Stimulated activated CD8-positive, alpha-beta memory T cell treated with anti-CD3 and anti-CD28 coated beads, Interleukin-7, amount 100 ng/mL, for 1 hour (primary cell): ENCODE measurements at places on chromosomes 5 and 9.

DNA sequence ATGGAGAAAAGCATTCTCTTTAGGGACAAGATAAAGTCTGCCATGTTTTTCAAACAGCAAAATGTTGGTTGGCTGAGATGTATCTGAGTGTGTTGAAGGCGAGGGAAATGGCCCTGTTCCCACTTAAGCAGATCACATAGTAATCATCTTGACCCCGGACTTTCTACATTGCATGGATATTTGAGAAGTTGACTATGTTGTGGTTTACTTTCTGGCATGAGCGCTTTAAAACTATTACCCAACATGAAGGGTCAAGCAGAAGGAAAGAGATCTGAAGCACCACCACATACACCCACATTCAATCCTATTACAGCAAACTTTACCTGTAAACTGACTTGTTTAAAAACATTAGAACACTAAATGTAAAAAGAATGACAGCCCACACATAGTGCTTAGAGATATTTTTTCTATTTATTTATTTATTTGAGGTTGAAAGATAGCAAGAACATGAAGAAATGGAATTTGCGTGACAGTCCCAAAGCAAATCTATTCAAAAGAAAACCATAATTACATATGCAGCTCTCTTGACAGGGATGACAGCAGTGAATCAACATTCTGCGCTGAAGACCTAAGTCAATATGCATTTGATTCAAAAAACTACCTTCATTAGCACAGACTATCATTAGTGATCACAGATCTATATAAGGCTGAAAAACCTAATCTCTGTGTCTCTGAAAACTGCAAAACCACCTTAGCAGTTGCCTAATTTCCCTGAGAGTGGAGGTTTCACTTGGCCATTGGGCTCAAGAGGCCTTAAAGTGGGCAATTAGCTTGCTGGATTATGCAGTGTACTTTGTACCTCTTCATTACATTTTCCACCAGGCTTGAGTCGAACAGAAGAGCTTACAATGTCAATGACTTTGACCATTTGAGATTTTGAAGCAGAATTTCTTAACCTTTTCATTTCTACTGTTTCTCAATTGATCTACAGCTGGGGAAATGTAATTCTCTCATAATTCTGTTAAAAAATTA, 195.0 kb downstream of the PDE4D start:
- no peak for DNase-seq

DNA sequence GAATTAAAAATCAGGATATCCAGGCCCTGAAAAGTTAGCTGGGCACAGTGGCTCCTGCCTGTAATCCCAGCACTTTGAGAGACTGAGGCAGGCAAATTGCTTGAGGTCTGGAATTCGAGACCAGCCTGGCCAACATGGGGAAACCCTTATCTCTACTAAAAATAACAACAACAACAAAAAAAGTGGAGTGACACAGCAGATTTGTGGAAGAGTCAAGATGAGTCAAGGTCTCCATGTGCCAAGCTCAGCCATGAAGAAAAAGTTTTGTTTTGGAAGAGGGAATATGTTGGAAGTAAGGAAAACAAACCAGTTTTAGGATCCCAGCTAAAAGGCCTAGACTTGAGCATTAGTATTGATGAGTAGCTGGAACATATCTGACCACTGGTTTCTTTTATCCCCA, 14.7 kb downstream of the LRRC70 start:
- DNase-seq: no peak

GRCh38 chr5:440401-441201, 2.4 kb upstream of the EXOC3 start:
- DNase-seq: no peak

DNA sequence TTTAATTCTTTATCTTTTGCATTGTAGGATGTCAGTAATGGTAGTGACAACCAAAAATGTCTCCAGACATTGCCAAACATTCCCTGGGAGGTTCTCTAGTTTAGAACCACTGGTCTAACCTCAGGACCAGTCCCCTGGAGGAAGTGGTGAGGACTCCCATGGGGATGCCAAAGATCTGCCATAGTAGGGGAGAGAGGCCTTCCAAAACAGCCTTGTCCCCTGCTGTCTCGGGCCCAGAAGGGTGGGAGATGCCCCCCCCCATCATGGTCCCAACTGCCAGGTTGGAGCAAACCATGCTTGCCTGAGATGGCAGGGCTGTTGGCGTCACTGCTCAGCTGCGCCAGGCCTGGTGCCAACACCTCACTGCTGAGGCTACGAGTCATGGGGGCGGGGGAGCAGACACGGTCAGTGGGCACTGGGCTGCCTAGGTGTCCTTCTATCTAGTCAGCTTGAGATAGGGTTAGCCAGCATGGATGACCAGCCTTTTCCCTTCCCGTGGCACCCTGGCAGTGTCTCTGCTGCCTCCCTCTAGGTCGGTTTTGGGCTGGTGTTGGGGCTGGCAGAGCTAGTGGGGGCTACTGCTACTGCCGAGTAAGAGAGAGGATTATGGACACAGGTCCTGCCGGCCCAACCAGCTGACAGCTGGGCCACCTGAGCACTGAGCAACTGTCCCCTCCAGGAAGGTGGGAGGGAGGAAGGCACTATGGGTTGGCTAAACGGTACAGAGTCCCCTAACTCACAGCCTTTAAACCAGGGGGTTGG, 8.3 kb upstream of the CXXC5 start:
- no peak for DNase-seq

- DNase-seq: no peak
These were observed 2362.5 kb upstream of the WWC1 start for GRCh38 chr5:165928971-165929370.

GRCh38 chr5:73160239-73160671, 12.7 kb upstream of the TMEM174 start:
- no peak for DNase-seq

DNA sequence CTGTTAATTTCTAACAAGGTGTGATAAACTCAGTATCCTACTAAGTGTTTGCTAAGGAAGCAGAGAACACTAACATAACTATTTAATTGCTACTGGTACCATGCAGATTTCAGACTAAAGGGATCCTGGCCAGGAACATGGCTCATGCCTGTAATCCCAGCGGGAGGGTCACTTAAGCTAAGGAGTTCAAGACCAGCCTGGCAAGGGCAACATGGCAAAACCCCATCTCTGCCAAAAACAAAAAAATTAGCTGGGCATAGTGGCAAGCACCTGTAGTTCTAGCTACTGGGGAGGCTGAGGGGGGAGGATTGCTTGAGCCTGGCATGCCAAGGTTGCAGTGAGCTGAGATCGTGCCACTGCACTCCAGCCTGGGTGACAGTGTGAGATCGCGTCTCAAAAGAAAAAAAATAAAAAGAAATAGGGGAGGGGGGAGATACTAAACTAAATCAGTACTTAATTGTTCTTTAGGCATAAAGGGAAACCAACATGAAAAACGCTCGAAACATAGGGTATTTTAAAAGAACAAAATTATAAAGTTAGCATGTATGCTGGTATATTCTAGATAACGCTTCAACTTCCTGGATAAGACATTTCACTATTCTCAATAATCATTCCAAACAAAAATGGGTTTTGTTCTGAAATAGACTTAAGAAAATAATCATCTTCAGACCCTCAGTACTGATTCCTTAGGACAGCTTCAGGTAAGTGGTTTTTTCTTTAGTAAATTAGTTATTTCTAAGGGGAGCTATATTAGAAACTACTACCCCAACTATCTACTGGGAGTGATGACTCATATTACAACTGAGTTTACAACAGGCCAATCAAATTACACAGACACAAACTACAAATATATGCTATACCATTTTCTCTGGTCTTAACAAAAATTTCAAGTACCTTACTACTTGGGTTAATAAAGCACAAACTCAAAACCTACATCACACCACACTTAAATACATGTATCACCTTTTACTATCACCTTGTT, 3.5 kb downstream of the PANK3 start:
- DNase-seq: no peak

DNA sequence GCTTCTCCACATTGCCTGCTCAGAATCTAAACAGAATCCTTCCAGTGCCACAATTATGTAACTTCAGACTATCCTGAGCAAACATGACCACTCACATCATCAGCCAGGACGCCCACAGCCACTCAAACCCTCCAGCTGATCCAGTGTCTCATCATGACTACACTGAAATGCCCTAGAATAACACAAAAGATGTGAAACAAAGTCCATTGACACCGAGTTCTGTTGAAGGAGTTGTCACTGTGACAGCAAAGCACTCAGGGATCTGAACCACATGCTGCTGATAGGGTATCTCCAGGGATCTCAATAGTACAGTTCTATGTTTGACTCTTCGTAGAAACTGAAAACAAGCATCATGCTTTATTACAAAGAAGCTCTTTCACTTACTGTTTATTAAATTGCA, 150.2 kb downstream of the GABBR2 start:
- no peak for DNase-seq

DNA sequence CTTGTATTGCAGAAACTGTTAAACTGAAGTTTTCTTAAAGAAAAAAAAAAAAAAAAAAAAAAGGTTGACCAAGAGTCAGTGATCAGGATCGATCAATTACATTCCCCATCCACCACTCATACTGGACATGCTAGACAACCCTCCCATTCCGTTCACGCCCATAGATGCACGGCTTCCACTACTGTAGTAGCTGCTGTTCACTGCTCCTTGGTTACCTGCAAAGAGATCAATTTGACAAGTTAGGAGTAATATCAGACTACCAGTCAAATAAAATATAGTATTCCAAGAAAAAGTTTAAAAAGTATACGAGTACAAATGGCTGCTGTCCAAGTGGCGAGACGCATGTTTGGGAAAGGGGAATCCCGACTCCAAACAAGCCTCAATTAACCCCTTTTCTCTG, 8.7 kb downstream of the HNRNPH1 start:
- no peak for DNase-seq

DNA sequence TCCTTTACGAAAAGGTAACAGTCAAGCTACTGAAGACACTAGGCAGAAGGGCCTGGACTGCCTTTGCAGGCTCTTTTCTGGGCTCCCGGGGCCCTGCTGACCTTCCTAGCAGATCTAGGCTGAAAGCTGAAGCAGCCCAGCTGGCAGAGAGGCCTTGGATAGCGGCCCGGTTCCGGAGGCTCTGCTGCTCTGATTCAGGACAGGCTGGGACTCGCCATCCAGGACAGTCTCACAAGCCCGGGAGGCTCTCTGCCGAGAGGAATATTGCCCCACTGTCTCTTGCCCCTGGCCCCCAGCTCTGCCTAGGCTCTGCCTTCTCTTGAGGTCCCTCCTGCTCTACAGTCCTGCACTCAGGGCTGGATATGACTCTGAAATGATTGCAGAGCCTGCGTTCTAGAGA, 67.8 kb downstream of the PSD2 start:
- DNase-seq: no peak

GRCh38 chr5:36079200-36079781, 12.6 kb upstream of the UGT3A2 start:
- DNase-seq: no peak

GRCh38 chr9:124149992-124150391, 107.8 kb upstream of the NEK6 start:
- no peak for DNase-seq

- DNase-seq: no peak
These were observed 16.2 kb downstream of the GDNF start for GRCh38 chr5:37823433-37824152.

GRCh38 chr5:72470826-72471225, 36.4 kb downstream of the ZNF366 start:
- DNase-seq: no peak

GRCh38 chr5:81230416-81230815, 2.7 kb upstream of the CKMT2 start:
- DNase-seq: no peak

- DNase-seq: no peak
These were observed 27.0 kb downstream of the SLC22A4 start for GRCh38 chr5:132321109-132321721.

- DNase-seq: no peak
These were observed 498.8 kb downstream of the ARHGEF28 start for GRCh38 chr5:74124826-74125225.

GRCh38 chr9:126373241-126373640, 46.6 kb downstream of the MVB12B start:
- DNase-seq: no peak

- DNase-seq: no peak
These were observed 568.1 kb upstream of the WWC1 start for GRCh38 chr5:167723254-167723871.

GRCh38 chr5:135930949-135931295, 23.9 kb downstream of the LECT2 start:
- no peak for DNase-seq

- no peak for DNase-seq
These were observed 91.8 kb upstream of the ACO1 start for GRCh38 chr9:32292611-32293010.

DNA sequence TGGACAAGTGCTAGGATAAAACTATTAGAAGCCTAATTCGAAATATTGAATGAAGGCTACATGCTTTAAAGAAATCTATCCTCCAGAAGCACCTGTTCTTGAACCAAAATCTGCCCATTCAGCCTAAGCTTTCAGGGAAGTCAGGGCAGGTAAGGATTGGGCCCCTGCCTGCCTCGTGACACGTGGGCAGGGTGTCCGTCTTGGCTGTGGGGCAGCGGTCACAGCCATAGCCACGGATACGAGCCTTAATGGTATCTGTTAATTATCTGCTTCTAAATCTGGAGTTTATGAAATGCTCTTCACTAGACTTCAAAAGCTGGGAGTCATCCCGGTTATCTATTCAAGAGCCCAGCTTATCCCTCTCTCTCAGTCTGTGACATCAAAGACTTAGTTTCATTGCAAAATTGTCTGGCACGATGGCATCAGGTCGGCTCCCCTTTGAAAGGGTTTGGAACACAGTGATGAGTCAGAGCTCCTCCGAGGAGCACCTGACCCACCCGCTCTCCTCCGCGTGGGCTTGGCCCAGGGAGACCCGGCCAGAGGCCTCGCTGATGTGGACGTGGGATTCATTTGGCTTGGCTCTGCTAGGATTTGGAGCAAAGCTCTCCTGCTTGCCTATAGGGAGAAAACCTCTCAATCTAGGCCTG, 135.9 kb downstream of the MACROH2A1 start:
- no peak for DNase-seq

DNA sequence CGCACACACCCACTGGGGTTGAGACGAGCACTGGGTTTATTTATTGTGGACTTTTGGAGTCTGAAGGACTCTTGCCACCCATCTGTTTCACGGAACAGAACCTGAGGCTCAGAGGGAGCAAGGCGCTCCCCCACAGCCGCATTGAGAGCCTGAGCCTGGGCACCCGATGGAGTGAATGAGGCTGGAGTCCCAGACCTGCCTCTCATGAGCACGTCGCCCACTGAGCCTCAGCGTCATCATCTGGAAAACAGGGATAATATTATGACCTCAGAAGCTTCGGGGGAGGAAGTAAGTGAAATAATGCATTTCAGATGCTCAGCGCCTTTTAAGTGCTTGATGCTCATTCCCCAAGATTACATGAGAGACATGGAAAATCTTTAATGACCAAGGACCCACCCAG, 5.5 kb downstream of the NEK6 start:
- DNase-seq: no peak

DNA sequence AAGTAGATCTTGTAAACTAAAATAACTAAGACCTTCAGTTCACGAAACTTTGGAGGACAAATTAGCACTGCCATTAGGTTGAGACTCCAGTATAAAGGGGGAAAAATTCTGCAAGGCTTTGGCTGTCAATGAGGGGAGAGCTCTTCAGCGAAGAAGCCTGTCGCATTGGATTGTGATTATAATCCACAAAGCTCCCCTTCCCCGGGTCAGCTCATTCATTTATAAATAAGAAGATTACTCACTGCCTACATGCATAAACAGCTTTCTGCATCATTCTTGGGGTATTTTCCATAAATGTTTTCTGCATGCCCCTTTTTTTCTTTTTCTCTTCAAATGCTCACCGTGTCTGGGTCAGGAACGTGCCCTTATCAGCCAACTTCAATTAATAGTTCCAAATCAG, 196.7 kb downstream of the EBF1 start:
- no peak for DNase-seq

- DNase-seq: peak; percentile 100
These were observed at the start of gene SLC25A25 for GRCh38 chr9:128067645-128068385. Gene SLC25A25 (plus strand): TSS chr9:128068232. CDS start chr9:128068320, 88 bp downstream.

- DNase-seq: no peak
These were observed 20.5 kb upstream of the MRNIP start for GRCh38 chr5:179879003-179879689.
